ENCODE measurements at places on chromosomes 6 and 20.
A peak's percentile ranks its signal among the peaks of the same experiment; 100 is the strongest.

- no peak for DNase-seq
These were observed 43.9 kb downstream of the C20orf203 start for GRCh38 chr20:32629813-32630212.

DNA sequence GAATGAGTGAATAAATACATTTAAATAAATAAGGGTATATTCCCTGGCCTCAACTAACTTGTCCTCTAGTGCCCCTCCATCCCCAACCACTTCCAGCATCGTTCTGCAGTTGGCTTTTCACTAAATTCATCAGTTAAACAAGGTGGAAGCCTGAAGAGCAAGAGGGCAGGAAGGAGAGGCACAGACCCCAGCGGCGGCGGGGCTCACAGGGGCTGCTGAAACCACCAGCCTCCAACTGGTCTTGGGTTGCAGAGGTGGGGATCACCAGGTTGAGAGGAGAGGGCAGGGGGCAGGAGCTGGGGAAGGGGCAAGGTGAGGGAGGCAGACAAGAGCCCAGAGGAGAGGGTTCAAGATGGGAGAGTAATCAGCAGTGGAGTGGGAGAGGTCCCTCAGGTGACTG, 27.1 kb downstream of the KCNK5 start:
- no peak for DNase-seq

DNA sequence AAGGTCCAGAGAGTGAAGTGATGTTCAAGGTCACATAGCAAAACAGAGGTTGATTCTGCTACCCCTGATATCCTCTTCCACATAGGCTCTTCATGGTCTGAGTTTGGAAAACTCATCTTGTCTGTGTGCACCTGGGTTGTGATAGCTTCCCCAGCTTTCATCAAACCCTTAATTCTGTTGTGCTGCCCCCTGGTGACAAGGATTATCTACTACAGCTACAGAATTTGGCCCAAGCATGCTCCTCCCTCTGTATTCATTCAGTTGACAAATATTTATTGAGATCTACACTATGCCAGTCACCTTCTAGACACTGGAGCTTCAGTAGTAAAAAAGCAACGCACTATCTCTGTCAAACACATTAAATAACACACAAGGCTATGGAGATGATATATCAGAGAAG, 50.4 kb downstream of the SMPDL3A start:
- peak; percentile 72 for DNase-seq

GRCh38 chr20:63942250-63942951, 13.8 kb downstream of the UCKL1 start:
- DNase-seq: peak; percentile 57

- no peak for DNase-seq
These were observed at the start of gene IRF4 for GRCh38 chr6:391559-392440. IRF4 (plus strand) TSS chr6:391752; CDS start chr6:393153, 1,401 bp downstream.

- DNase-seq: no peak
These were observed 1.6 kb downstream of the KIAA0408 start for GRCh38 chr6:127457456-127458064.

DNA sequence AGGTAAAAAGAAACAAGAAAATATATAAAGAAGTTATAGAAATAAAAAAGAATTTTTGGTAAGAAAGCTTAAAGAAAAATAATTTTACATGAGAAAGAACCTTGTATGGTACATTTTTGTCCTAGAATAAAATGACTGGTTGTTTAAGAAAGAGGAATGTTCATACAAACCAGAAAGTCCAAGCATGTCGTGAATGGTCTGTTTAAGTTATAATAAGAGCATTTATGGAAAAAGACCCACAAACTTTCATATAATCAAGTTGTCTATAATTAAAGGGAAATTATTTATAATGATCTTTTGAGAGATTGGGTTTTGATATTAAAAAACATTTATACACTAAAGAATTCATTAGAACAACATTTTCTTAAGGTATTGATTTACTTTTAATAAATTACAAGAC, 27.8 kb upstream of the FAM110A start:
- DNase-seq: peak; percentile 13

GRCh38 chr20:32917191-32917950, 58.6 kb downstream of the EFCAB8 start:
- DNase-seq: no peak

DNA sequence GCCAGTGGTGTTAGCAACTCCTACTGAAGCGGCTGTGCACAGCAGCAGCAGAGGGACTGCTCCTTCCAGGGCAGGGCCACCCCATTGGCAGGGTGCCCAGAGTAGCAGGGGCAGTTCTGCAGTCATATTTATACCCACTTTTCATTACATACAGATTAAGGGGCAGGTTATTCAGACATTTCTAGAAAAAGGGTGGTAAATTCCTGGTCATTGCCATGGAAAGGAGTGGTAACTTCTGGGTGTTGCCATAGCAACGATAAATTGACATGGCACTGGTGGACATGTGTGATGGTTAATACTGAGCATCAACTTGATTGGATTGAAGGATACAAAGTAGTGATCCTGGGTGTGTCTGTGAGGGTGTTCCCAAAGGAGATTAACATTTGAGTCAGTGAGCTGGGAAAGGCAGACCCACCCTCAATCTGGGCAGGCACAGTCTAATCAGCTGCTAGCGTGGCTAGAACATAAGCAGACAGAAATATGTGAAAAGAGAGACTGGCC, 45.0 kb downstream of the IYD start:
- no peak for DNase-seq

DNA sequence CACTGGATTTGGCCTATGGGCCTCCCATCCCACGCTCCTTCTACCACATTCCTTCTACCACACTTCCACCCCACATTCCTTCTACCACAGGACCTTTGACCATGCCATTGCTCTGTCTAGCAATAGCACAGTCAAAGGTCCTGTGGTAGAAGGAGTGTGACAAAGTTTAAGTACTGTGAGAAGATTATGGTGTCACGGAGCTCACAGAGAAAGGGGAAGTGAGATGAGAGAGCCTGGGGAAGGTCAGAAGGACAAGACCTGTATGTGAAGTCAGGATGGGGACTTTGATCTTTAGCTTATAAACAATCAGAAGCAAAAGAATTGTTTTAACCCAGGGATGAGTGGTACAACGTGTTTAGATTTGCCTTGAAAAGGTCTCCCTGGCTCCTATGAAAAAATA, 568.2 kb upstream of the CHD6 start:
- no peak for DNase-seq

DNA sequence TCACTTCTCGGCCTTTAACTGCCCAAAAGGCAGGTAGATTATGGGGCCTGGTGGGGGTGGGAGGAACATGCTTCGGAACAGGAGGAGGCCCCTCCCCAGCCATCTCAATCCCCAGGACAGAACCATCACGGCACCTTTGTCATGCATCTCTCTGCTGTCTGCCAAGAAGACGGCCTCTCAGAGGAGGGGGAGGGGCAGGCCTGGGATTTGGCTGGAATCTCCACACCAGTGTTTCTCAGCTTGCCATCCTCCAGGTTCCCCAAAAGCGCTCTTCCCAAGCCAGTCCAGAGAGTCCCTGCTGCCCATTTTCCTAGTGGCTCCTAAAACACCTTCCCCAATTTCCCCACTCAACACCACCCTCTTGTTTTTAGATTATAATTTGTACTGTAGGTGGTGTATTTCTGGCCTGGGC, 2.5 kb upstream of the POU5F1 start:
- DNase-seq: no peak

- no peak for DNase-seq
These were observed 100.9 kb downstream of the PREP start for GRCh38 chr6:105301756-105302616.

DNA sequence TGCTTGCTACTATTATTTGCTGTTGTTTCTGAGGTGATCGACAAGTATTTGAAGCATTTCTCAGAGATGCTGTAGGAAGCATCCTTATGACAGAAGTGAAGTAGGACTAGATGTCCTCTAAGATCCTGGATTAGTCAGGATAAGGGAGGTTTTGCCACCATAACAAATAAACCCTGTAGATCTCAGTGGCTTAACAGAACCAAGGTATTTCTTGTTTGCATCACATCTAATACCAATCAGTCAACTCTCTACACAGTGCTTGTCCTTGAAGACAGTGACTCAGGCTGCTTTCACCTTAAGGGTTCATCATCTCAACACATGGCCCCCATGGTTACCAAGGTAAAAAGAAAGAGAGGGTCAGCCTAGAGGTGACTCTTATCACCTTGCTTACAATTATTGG, 92.9 kb upstream of the ISM1 start:
- DNase-seq: no peak

- DNase-seq: no peak
These were observed 6.2 kb downstream of the ITCH start for GRCh38 chr20:34369265-34369664.

DNA sequence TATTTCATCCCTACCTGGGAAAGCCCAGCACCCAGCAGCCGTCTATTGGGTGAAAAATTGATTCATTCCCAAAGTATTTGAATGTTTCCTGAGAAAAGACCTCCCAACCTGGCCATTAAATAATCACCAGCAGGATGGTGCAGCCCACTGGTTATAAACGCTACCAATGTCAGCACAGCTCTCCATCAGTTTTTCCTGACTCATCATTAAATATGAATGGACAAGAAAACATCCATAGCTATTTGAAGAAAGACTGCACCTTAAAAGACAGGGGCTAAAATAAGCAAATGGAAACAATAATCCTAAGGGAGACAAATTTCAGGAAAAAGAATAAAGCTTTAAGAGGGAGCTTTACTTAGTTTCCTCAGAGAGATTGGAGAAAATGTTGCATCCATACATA, 261.9 kb downstream of the UST start:
- no peak for DNase-seq

- DNase-seq: no peak
These were observed 27.3 kb upstream of the LAMA2 start for GRCh38 chr6:128855581-128856085.

GRCh38 chr6:38507173-38507572, 132.6 kb downstream of the BTBD9 start:
- DNase-seq: no peak

DNA sequence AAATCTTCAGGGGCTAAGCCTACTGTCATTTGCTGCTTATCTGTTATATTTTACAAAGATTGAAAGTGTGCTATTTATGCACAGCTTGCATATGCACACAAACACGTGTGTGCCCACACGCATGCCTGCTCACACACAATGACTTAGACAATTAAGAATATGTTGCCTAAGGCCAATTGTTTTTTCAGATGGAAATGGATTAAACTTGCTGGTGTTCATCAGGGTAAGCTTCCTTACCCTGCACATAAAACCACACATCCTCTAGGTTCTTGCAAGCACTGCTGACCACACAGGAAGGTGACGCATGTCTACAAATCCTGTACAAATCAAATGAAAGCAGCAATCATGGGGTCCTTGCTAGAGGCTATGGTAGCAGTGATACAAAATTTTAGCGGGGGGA, 58.4 kb downstream of the GJA10 start:
- peak; percentile 69 for DNase-seq

- peak; percentile 85 for DNase-seq
These were observed 599.4 kb upstream of the CITED2 start for GRCh38 chr6:139973669-139974344.

GRCh38 chr6:14344486-14344885, 226.9 kb downstream of the CD83 start:
- DNase-seq: no peak

GRCh38 chr6:28865401-28866204, 58.2 kb downstream of the TRIM27 start:
- DNase-seq: peak; percentile 15

DNA sequence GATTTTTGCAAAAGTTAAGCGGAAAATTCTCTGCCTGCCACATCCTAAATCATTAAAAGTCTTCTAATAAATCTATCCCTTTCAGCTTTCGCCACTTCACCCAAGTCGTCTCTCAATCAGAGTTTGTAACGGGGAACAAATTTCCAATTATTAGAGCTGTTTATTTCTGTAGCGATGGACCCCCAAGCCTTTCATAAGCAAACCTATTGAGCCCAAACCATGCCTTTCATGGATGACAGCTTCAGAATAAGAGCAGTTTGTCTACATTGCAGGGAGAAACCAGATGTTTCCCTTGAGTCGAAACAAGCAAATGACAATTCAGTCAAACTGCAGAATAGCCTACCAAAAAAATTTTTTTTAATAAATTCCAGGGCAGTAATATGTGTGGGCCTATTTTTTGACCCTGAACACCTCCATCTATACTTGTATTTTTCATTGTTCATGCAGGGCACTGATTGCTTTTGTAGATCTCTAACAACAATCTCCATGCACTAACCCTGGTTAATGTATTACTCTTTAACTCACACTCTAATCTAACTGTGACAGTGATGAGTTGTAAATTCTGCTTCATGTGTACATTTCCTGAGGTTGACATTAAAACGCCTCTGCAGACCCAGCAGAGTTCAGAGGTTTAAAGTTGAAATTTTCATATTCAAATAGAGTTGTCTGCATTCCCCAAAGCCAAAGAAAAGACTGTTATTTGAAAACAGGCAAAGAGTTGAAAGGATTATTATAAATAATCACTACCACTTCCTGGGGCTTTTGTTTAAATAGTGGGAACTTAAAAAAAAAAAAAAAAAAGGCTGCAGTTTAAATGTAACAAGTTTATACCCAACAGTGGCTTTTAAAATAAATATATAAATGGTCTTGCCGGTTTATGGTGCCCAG, 64.5 kb downstream of the ATP9A start:
- no peak for DNase-seq

GRCh38 chr6:76772951-76773350, 690.3 kb downstream of the HTR1B start:
- no peak for DNase-seq

- DNase-seq: no peak
These were observed 610.9 kb downstream of the CDH26 start for GRCh38 chr20:60569116-60569515.

Data from dermis blood vessel endothelial cell (primary cell).